ENCODE measurements at places on chromosomes 7 and 10. TPM values are rescaled to one million over a fixed set of nuclear protein-coding genes. Genes with fewer than 3 reads are reported as not detected.

The AEBP1 gene
- 15.8 TPM for total RNA-seq

The NME8 gene
- 2.7 TPM for total RNA-seq

The SLC12A9 gene
- total RNA-seq, result 21.9 TPM

The VPS41 gene
- 12.3 TPM for total RNA-seq

The GSTO2 gene
- total RNA-seq, result 20.6 TPM

The GRM8 gene
- 2.1 TPM for total RNA-seq

The IRF5 gene
- total RNA-seq, result 0.62 TPM

The ITIH5 gene
- total RNA-seq, result 0.67 TPM

DNA sequence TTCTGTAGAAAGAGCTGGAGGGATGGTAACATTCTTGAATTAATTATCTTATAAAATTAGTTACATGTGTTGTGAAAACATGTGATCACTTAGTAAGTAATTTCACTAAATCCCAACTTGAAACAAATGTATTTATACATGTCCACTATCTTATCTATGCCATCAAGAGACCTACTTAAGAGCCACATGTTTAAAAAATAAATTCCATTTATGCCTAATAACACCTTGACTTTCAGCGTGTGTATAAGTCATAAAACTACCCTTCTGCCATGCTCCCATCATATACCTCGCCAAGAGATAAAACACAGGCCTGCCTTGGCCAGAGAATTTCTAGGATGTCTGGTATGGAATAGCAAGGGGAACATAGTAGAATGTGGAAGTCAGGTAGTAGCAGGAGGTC, 37.3 kb downstream of the LIPJ start:
- no peak for DNase-seq

GRCh38 chr10:59000162-59000825, 176.1 kb upstream of the PHYHIPL start:
- DNase-seq, result no peak

DNA sequence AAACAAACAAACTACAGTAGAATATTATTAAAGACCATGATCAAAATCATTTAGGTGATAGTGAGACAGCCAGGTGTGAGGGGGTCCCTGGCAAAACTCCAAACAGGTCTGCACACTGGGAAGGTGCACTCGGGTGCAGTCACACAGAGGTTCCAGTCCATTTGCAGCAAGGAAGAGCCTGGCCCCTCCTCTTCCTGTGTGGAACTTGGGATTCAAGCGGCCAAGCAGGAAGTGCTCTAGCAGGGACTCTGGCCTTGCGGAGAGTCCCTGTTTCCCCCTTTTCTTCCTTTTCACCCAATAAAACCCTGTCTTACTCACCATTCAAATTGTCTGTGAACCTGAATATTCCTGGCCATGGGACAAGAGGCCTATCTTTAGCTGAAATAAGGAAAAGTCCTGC, 181.8 kb downstream of the LRRTM3 start:
- no peak for DNase-seq

DNA sequence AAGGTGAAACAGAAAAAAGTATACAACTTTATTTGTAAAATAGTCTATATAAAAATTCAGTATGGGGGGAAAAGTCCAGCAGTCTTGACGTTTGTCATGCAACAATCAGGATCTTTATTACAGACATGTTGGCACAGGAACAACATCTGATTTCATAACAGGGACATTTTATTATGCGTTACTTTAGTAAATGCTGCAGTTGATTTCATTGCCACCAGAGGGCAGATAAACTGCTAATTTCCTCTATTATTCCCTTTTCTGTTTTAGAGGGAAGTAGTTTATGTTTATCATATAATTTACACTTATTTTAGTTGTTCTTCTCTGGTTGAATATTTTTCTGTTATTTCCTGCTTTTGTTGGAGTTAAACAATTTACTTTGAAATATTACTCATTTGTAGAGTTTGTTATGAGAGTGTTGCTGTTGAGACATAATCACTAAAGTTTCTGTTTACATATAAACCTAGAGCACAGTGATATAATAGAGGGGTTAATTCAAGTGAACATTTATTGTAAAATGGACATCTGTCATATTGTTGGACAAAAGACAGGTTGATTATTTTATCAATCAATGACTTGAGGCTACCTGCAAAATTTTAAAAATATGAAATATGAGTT, 3.3 kb downstream of the PLXDC2 start:
- DNase-seq, result peak; percentile 41

DNA sequence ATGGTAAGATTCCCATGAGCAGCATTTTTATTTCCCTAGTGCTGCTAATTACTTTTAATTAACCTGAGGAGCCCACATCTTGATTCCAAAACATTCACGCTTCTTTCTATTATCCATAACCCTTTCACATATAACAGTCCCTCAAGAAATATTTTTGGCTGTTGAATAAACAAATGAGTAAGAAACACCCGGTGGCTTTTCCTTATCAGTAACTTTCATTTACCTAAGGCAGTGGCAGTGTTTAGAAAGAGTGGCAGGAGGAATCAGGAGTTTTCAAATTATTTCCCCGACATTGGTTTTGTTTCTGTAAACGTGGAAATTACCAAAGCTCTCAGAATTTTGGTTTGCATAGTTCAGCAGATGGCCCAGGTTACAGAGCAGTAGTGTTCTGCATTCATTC, 1015.6 kb upstream of the LRRTM3 start:
- no peak for DNase-seq

DNA sequence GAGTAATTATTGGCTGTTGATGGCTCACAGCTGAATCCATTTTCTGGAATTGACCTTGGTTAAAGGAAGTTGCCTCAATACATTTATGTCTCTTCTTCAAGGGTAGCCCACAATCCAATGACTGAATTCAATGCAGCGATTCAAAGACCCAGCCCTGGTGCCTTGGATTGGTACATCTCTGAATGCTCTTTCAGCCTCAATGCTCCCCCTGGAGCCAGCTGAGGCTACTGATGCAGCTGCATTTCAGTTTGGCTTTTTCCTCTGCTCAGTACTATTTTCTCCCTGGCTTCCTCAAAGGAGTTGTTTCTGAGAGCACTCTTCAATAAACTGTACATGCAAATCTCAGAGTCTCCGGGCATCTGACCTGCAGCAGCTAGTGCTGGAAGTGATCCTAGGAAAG, 633 bp upstream of the EBLN1 start:
- DNase-seq, result no peak

DNA sequence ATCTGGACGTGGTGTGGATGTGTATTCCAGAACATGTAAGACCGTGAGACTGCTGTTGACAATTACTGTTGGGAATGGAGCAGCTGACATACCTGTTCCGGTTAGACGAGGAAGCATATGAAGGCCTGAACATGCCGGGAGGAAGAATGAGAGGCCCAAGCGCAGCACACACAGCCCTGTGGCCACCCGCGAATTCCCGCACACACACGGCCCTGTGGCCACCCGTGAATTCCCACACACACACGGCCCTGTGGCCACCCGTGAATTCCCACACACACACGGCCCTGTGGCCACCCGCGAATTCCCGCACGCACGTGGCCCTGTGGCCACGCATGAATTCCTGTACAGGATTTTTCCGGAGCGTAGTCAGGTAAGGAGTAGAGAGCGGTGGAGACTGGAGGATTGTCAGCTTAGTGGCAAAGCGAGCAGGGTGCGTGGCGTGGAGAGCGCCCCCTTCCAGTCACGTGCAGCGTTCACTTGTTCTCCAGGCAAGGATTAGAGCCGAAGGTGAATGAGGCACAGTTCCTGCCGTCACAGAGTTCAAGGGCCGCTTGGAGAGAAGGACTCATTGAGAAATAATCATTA, 9.5 kb upstream of the SUN1 start:
- DNase-seq, result peak; percentile 84

DNA sequence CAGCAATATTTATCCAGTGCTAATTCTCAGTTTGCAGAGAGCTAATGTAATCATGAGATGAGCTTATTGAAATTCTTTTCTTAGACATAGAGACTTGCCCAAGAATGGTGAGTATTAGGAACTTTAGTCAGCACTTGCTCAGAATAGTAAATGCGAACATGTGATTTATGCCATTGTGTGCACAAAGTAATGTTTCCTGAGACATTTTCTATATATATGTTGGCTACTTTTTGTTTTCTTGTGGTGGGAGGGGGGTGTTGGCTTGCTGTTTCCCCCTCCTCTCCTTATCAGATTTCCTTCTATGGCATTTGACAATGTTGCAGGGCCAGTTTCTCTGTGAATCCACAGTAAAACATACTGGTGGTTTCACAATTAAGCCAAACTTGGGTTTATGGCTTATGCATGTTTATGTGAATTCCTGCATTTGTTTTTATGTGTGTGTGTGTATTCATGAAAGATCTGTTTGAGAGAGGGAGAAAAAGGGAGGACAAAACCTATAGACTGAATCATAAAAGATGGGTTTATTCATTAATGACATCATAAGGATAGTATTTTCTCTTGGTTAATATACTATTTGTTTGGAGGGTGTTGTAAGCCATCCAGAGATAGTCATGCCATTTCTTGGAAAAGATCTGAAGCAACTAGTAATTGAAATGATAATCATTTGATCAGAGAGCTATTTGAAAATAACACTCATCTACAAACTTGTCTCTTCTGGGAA, 36.3 kb downstream of the ARID5B start:
- DNase-seq, result no peak

DNA sequence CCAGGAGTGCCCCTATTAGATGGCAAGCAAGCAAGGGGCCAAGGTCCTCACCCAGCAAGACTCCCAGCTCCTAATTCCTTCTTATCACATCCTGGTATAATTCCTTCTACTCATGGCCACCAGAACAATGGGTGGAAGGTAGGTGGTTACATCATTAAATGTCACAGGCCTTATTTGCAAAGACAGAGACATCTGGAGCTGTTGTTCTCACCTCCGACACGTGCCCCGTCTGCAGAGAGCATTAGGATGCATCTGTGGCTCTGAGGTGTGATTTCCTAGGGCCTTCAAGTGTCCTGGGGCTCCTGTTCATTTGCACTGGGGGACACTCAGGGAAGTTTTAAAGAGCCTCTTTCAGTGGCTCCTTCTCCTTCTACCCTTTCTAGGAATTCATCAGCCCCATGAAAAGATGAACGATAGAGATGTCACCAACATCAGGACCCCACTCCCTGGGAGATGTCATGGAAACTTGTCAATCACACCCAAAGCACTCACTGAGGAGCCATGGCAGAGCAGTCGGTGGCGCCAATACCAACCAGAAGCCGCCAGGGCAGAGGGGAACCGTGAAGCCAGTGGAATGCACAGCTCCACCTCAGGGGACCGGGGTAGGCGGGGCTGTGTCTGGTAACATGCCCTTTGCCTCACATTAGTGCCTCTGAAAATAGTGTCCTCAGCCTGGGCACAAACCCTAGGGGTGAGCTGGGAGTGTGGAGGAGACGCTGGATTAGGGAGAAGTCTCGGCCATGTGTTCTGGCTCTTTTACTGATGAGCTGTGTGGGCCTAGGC, 2.9 kb upstream of the ATP6V0E2 start:
- no peak for DNase-seq

- DNase-seq, result no peak
Measured at GRCh38 chr7:81616951-81617350, 152.9 kb downstream of the HGF start.

DNA sequence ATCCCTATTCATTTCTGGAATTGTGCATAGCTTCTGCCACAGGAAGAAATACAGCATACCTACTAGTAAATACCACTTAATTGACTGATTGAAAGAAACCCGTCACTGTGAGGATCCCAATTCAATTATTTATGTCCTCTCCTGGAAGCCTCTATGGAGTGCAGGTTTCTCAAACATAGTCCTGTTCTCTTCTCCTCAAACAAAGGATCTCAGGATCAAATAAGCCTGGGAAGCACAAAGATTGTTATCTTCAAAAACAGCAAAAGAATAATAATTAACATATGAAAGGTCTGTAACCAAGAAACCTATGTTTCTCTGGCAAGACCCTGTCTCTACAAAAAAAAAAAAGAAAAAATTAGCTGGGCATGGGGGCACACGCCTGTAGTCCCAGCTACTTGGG, 127.3 kb downstream of the KCNMA1 start:
- DNase-seq, result no peak

GRCh38 chr7:10122551-10123100, 851.0 kb upstream of the PHF14 start:
- no peak for DNase-seq

- DNase-seq, result peak; percentile 65
Measured at GRCh38 chr7:107742678-107743566, 1.0 kb upstream of the CBLL1 start.
